ENCODE measurements at places on chromosomes 4 and X.

GRCh38 chrX:72126048-72126415, 5.7 kb downstream of the RTL5 start:
- no peak overlapping the region for H3K27ac ChIP-seq
- H3K27me3 ChIP-seq, result no peaks in the 10 kb centered on the region
- H3K4me3 ChIP-seq, result no peak overlapping the region
- H3K4me1 ChIP-seq, result peaks cover 23% of the 10 kb centered on the region

DNA sequence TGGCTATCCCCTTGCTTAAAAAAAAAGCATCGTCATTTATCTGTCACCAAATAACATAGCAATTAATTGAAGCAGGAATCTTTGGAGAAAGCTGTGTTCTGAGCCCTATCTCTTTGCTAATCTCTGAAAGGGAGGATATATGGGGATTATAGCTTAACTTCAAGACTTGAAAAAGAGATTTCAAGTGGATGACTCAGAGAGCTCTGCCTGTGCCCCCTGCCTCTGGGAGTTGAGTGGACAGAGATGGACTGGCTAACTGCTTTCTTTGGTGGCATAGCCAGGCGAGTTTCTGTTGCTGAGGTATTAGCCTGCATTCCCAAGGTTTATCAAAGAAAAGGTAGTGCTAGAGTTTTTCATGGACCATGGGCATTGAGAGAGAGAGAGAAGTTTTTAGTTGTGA, 91.6 kb downstream of the DDIT4L start:
- no peak overlapping the region for H3K4me3 ChIP-seq
- H3K36me3 ChIP-seq, result no peaks in the 10 kb centered on the region

GRCh38 chr4:40564815-40565483, 64.7 kb downstream of the RBM47 start:
- no peaks in the 10 kb centered on the region for H3K27me3 ChIP-seq
- H3K4me3 ChIP-seq, result no peak overlapping the region

DNA sequence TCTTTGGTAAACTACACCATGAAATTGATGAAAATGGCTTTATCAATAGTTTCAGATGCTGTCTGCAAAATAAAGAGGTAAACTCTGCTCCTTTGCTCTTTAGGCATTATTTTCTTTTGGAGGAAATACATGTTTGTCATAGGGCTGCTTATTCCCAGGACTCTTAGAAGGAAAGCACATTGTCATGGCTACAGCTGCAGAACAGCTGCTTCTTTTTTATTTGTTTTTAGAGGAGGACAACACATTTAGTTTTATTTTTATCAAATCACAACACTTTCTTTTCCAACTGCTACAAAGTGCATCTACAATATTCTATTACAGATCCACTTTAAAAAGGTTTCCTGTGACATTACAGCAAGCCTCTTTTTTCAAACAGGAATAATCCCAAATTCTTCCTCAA, 12.7 kb upstream of the HPF1 start:
- H3K4me1 ChIP-seq, result no peaks in the 10 kb centered on the region
- H3K27ac ChIP-seq, result no peak overlapping the region
- no peaks in the 10 kb centered on the region for H3K27me3 ChIP-seq
- DNase-seq, result no peak
- H3K36me3 ChIP-seq, result no peaks in the 10 kb centered on the region

DNA sequence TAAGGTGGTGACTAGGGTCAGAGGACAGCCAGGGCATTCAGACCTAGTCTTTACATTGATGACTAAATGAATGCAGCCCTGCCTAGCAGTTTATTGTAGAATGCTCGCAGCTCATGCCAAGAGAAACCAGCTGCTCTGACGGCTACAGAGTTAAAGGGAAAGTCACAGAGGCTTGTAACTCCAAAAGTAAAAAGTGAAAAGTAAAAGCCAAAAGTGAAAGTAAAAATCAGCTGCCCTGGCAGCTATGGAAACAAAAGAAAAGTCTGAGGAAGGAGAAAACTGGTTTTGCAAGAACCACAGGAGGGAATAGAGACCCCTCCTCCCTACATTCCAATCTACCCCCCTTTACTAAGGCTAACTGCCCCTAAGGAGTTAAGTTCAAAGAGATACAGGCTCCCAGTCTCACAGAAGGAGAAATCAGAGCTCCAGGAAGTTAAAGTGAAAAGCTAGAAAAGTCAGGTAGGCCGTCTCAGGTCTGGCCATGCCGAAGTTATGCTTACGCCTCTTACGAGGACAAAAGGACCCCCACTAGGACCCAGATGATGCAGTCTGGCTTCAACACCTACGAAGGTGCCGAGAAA, 6.0 kb downstream of the GAGE10 start:
- H3K27ac ChIP-seq, result no peak overlapping the region
- H3K4me3 ChIP-seq, result peak overlapping the region; percentile 10
- no peaks in the 10 kb centered on the region for H3K36me3 ChIP-seq
- no peaks in the 10 kb centered on the region for H3K4me1 ChIP-seq

GRCh38 chr4:6474053-6474568, 1.7 kb upstream of the PPP2R2C start:
- peak; percentile 10 for DNase-seq
- no peak overlapping the region for H3K4me3 ChIP-seq
- H3K36me3 ChIP-seq, result no peaks in the 10 kb centered on the region
- no peak overlapping the region for H3K27ac ChIP-seq
- H3K27me3 ChIP-seq, result 0 out of 2 replicates have a peak, but pooled peaks cover 4% of the 10 kb centered on the region

GRCh38 chrX:12843668-12844279, 23.1 kb upstream of the TLR7 start:
- no peaks in the 10 kb centered on the region for H3K36me3 ChIP-seq
- H3K4me3 ChIP-seq, result no peak overlapping the region
- no peak for DNase-seq
- no peaks in the 10 kb centered on the region for H3K27me3 ChIP-seq
- H3K4me1 ChIP-seq, result no peaks in the 10 kb centered on the region

GRCh38 chrX:65609237-65609636, 58.2 kb upstream of the MSN start:
- H3K27ac ChIP-seq, result no peak overlapping the region
- no peaks in the 10 kb centered on the region for H3K36me3 ChIP-seq
- H3K27me3 ChIP-seq, result no peaks in the 10 kb centered on the region
- no peaks in the 10 kb centered on the region for H3K4me1 ChIP-seq
- H3K4me3 ChIP-seq, result no peak overlapping the region

DNA sequence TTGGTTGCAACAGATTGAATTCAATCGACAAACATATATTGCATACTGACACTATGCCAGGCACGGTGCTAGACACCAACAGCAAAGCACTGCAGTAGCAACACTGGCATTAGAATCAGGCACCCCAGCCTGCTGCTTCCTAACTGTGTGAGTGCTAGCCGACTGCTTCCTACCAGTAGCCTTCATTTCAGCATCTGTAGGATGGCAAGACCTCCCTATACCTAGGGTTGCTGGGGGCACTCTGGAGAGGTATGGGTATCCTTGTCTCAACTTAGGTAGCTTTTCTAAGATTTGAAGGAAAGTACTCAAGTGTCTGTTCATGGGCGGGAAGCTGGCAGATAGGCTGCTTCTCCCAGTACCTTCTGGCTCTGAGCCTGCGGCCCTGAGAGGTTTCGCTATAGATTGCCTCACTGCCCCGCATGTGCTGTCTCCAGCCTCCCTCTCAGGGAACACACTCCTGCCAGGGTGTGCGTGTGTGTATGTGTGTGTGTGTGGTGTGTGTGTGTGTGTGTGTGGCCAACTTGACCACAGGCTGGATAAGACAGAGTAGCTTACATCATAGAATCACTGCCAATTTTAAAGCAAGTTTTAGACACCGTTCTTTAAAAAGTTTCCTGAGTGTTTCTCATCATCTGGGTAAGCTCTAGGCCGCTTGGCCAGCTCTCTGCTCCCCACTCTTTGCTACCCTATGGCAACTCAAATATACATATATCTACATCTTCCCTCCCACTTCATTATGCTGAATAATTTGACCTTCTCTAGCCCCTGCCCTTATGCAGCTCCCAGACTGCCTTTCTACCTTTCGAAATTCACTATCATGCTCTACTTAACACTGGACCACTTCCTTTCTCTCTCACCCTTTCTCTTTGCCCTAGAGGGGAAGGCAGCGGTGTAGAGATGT, 97.0 kb upstream of the PJA1 start:
- no peaks in the 10 kb centered on the region for H3K4me1 ChIP-seq
- H3K36me3 ChIP-seq, result no peaks in the 10 kb centered on the region
- H3K27me3 ChIP-seq, result no peaks in the 10 kb centered on the region
- no peak overlapping the region for H3K27ac ChIP-seq
- no peak for DNase-seq
- no peak overlapping the region for H3K4me3 ChIP-seq

DNA sequence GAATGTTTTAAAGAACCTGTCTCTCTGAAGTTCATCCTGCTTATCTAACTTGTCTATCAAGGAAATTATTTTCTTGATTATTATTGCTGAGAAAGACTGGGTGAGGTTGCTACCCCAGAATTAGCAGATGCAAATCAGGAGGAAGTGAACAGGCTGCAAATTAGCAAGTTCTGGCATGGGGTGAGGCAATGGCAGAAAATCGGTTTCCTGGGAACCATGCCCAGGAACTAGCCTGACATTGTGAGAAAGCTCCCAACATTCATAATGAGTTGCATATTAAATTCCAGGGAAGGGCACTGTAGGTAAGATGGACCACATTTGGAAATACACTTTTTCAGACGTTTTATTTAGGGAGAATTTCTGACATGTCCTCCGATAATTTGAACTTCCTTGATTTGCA, 11.6 kb downstream of the ARSF start:
- no peaks in the 10 kb centered on the region for H3K27me3 ChIP-seq
- H3K36me3 ChIP-seq, result no peaks in the 10 kb centered on the region
- no peaks in the 10 kb centered on the region for H3K4me1 ChIP-seq
- no peak overlapping the region for H3K27ac ChIP-seq
- H3K4me3 ChIP-seq, result no peak overlapping the region

DNA sequence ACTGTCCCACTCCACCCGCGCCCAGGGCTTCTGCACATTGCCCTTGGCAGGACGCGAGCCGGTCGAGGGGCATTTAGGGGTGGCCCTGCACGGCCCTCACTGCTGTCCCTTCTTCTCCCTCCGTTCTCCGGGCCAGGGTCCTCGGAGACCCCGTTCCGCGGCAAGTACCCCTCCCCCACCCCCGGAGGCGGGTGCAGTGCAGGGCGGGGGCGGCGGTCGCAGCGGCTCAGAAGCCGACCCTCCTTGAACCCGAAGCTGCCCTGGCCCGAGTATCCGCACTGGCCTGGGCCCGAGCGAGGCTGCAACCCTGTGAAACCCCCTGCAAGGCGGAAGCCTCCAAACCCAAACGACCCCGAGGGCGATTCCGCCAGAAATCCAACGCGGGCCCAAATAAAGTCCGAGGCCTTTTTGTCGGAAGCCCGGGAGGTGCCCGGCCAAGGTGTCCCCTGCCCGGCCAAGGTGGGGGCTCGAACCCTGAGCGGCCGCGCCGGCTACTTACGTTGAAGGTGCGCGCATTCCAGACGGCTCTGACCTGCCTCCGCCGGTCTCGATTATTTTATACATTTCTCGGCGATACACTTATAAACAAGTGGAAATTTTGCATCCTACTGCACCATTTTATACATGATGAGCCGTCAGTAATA, 53.1 kb upstream of the TMEM33 start:
- H3K4me1 ChIP-seq, result peaks cover 2% of the 10 kb centered on the region
- H3K27ac ChIP-seq, result no peak overlapping the region
- no peak for DNase-seq
- H3K36me3 ChIP-seq, result no peaks in the 10 kb centered on the region
- H3K27me3 ChIP-seq, result no peaks in the 10 kb centered on the region

- no peak within 1 kb of the TSS for H3K27ac ChIP-seq
- DNase-seq, result no peak
- no peaks in the 10 kb centered on the region for H3K4me1 ChIP-seq
- no peak within 1 kb of the TSS for H3K4me3 ChIP-seq
These were observed at the start of gene GAB3 for GRCh38 chrX:154750301-154751202. GAB3 (minus strand) TSS chrX:154751077; CDS start chrX:154751025, 52 bp downstream.

- H3K27ac ChIP-seq, result no peak overlapping the region
- H3K36me3 ChIP-seq, result no peaks in the 10 kb centered on the region
- H3K4me3 ChIP-seq, result no peak overlapping the region
- DNase-seq, result no peak
- H3K27me3 ChIP-seq, result no peaks in the 10 kb centered on the region
These were observed 70.8 kb downstream of the RWDD4 start for GRCh38 chr4:183588169-183588675.

- no peaks in the 10 kb centered on the region for H3K4me1 ChIP-seq
These were observed 241.1 kb downstream of the GRXCR1 start for GRCh38 chr4:43133566-43133965.

DNA sequence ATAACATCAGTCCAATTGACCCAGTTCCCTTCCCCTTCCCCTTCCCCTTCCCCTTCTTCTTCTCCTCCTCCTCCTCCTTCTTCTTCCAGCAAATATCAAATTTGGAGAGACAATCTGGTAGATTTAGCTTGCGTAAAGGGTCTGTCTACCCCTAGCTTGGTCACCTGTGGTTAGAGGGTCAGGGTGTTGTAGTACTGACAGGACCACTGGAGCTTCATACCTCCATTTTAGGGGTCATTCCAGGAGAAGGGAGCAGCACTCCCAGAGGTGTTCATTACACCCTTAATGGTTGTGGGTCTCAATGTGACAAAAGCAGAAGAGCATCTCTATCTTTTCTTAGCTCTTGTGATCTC, 3.7 kb upstream of the FGB start:
- H3K4me3 ChIP-seq, result no peak overlapping the region
- H3K4me1 ChIP-seq, result no peaks in the 10 kb centered on the region
- H3K36me3 ChIP-seq, result no peaks in the 10 kb centered on the region
- H3K27me3 ChIP-seq, result no peaks in the 10 kb centered on the region

DNA sequence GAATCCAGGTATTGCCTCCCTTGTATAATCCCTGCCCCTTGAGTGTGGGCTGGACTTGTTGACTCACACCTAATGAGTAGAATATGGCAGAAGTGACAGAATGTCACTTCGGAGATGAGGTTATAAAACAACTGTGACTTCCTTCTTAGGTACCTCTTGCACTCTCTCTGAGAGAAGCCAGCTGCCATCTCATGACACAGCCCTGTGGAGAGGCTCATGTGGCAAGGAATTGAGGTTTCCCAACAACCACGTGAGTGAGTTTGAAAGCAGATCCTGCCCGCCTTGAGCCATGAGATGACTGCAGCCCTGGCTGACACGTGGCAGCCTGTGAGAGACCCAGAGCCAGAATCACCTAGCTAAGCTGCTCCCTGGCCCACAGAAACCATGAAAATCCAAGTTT, 13.5 kb downstream of the ASB11 start:
- H3K36me3 ChIP-seq, result no peaks in the 10 kb centered on the region
- H3K27me3 ChIP-seq, result no peaks in the 10 kb centered on the region
- H3K27ac ChIP-seq, result peak overlapping the region; percentile 41
- H3K4me3 ChIP-seq, result no peak overlapping the region
- H3K4me1 ChIP-seq, result peaks cover 12% of the 10 kb centered on the region
- peak; percentile 88 for DNase-seq

Data from SJCRH30 (cell line).